AG10803 (cell line): ENCODE measurements at places on chromosomes 3 and 15.

- DNase-seq = peak; percentile 41
Measured at GRCh38 chr3:74636981-74637380, 22.5 kb upstream of the CNTN3 start.

GRCh38 chr15:93479715-93480114 lies 390.7 kb upstream of the RGMA start:
- no peak for DNase-seq

- DNase-seq = no peak
Measured at GRCh38 chr3:13465236-13465873, 14.8 kb upstream of the HDAC11 start.

DNA sequence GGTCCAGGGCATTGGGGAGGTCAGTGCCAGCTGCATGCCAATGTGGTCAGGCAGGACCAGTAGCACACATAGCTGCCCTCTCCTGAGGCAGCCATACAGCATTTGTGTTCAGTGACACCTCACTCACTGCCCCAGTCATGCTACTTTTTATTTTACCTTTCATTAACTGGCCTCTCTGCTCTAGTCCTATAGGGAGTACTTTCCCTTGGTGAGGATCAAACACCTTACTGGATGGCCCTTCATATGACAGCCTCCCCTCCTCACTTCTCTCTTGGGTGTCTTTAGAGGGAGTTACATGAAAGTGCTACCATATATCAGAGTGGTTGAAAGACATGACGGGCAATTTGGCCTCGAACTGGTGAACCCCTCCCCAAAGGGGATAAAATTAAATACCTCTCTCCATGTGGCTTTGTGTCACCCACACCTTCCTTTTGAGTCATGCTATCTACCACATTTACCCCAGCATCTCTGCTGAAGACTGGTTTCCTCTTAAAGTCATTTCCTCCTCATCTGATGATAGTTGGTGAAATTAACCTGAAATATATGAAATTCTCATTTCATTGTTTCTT lies 17.6 kb downstream of the RLBP1 start:
- DNase-seq = no peak

DNA sequence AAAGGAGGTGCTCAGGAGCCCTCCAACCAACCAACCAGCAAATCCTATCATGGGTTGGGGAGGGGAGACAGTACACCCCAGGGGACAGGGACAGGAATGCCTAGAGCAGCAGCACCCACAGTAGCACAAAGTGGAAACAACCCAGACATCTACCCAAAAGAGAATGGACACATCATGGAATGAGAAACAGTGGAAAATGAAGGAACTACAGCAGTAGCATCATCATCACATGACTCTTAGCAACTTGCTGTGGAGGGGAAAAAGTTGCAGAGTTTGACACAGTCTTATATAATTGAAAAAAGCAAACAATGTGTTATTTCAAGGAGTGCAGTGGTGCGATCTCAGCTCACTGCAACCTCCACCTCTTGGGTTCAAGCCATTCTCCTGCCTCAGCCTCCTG lies 11.0 kb downstream of the C3orf22 start:
- DNase-seq = no peak

- no peak for DNase-seq
Measured at GRCh38 chr3:162678941-162679340, 1182.3 kb downstream of the OTOL1 start.

- no peak for DNase-seq
Measured at GRCh38 chr3:158094235-158095110, 11.7 kb downstream of the SHOX2 start.

DNA sequence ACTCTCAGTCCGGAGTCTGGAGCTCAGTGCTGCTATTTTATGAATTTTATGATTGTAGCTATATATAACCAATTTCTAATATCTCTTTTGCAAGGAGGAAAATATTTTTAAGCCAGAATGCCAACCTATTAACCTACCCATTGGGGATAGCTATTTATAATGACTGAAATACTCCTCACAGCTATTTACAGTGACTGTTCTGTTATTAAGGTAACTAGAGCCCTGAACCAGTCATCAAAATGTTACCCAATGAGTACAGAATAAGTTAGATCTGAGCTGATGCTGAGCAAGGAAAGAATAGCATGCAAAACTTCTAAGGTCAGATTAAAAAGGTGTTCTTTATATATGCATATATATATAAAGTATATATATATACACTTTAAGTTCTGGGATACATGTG lies 79.6 kb upstream of the PPP2R3A start:
- DNase-seq = no peak

GRCh38 chr15:40102897-40103858 lies 5.5 kb downstream of the BMF start:
- DNase-seq = peak; percentile 88

DNA sequence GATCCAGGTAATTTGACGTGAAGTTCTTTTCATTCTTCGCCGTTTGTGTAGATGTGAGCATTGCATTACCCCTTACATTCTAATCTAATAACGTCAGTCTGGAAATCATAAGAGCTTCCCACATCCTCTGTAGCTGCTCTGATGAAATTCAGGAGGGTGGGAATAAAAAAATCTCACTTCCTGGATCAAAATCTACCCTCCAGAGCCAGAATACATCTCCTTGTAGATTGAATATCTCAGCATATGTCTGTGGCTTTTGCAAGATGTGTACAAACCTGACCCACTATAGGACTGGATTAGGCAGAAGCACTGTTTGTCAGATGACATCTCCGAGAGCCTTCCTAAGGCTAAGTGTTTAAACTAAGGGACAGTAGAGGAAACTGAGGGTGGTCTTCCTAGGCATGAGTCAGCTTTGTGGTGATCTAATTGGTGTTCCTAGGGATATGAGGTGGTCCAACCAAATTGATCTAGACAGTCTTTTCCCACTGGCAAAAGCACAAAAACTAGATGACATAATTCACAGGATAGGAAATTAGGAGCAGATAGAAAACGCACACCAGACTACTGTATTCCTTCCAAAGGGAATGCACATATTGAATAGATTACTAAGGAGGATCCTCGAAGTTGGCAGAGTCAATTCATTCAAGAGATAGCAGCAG lies 216.3 kb upstream of the LRTM1 start:
- peak; percentile 94 for DNase-seq

- DNase-seq = peak; percentile 61
Measured at GRCh38 chr15:90184119-90184785, 16.9 kb upstream of the SEMA4B start.

DNA sequence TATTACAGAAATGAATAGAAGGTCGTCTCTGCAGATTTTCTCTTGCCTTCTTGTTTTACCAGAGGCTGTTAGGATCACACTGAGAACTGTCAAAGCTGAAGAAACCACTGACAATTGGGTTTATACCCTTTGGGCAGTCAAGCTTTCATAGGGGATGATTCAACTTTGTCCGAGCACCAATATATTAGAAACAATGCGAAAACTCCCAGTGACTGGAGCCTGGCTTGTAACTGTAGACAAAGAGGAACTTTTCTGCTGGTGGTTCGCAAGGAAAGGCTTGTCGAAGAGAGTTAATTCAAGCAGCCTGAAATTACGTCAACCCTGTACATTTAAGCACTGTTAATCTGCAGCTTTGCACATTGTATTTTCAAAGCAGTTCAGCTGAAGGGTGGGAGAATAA lies 193.2 kb upstream of the ZNF385D start:
- peak; percentile 20 for DNase-seq

DNA sequence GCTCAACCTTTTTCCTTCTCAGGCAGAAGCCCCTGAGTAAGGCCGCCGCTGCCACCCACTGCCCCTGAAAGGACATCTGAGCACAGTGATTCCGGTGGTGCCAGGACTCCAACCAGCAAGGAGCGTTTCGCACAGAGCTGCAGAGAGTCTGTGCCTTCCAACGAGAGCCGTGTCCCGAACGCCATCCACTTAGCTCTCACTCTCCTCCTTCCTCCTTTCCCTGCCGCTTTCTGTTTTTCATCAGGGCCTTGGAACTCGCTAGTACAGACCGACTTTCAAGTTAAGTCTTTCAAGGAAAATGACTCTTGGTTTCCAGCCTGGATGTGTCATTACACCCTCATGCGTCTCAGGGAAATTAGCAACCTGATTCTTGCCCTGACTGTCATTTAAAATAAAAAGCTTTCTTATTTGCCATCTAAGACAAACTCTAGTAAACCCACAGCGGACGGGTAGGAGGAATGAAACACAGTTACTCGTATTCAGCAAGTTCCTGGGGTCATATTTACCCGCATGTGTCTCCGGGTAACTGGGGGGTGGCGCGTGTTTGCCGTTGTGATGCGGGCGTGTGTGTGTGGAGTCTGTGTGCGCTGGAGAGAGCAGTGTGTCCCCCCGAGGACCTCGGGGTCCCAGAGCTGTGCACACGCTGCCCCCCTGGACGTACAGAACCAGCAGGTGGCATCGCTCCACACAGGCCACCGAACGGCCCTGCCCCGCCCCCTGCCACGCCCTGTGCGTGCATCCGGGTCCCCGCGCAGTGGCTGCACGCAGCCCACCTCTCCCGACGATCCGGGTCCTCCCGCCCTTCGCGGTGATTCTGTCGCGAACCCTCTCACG lies 30.4 kb upstream of the ALDH1A3 start:
- peak; percentile 53 for DNase-seq

- peak; percentile 27 for DNase-seq
Measured at GRCh38 chr3:20930034-20930433, 744.0 kb upstream of the SGO1 start.

GRCh38 chr15:98803228-98804056 lies 155.1 kb downstream of the IGF1R start:
- no peak for DNase-seq

DNA sequence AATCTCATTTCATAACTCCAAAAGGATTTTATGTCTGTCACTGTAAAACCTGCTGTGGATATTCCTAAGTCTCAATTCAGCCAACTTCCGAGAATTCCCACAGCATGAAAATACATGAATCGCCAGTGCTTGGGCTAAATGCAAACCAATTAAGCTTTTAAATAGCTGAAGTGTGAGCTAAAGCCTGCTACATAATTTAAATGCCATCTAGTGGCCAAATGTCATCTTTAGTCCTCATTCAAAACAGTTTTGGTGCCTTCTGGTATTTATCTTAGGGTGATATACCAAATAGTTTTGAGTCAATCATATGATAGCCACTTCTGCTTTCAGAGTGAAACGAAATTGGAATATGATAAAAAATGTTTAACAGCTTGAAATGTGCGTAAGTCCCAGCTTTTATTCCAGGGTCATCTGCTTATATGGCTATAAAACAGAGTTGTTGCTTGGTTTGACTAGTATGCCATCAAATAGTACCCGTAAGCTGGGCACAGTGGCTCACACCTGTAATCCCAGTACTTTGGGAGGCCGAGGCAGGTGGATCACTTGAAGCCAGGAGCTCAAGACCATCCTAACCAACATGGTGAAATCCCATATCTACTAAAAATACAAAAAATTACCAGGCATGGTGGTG lies 41.8 kb upstream of the CCNL1 start:
- peak; percentile 62 for DNase-seq

GRCh38 chr15:43544266-43544665 lies 26.9 kb downstream of the MAP1A start:
- DNase-seq = no peak

GRCh38 chr3:187792521-187792920 lies 47.3 kb upstream of the BCL6 start:
- peak; percentile 29 for DNase-seq

GRCh38 chr15:94586099-94586498 lies 354.7 kb downstream of the MCTP2 start:
- no peak for DNase-seq

GRCh38 chr3:33795856-33796536 lies 2.4 kb upstream of the PDCD6IP start:
- DNase-seq = no peak

- peak; percentile 87 for DNase-seq
Measured at GRCh38 chr3:183884427-183885296, at the start of gene PARL. PARL (minus strand) TSS chr3:183884880; CDS start chr3:183884846, 34 bp downstream.

- peak; percentile 82 for DNase-seq
Measured at GRCh38 chr15:78390826-78391225, 47.2 kb upstream of the IREB2 start.

DNA sequence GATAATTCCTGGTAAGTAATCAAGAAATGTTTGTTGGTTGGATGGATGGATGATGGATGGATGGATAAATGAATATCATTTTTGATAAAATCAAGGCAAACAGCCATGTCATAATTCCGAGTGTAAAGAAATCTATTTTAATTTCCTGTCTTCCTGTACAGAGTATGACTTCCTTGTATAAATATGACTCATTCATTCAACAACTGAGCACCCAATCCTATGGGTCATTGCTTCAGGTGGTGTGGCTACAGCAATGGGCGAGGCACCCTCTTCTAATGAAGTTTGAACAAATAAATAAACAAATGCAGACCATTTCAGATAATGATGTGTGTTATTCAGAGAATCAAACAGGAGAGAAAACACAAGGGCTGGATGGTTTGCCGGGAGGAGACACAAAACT lies 198.7 kb downstream of the TNIK start:
- no peak for DNase-seq

DNA sequence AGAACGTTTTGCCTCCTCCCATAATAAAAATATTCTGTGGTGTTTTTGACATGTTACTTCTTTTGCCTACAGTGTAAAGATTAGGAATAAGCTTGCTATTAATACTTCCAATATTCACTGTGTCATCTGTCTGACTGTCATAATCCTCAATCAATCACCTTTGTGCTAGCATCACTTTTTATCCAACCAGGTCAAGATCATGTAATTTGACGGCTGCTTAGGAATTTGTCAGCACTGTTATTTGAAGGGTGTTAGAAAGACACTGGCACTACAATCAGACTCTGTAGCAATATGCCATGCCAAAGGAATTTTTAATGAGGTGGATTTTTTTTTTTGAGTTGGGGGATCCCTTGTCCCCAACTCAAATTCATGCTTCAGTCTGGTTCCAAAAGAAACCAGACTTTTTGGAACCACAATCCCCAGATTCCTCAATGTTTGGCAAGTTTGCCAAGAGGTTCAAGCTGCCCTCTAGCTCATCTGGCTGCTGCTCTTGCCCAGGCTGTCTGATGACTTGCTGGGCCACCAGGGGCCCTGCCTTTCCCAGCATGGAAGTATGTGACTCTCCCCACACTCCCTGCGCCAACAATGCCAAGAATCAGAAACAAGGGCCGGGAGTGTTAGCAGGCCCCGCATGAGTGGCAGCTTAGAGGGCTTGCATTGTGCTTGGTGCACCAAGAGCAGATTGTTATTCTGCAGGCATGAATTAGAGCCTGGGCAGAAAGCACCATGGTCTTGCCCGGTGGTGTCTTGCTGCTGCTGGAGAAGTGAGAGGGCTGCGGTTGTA lies 58.6 kb upstream of the TSC22D2 start:
- DNase-seq = peak; percentile 81

GRCh38 chr3:182165234-182165633 lies 453.5 kb downstream of the SOX2 start:
- DNase-seq = no peak

DNA sequence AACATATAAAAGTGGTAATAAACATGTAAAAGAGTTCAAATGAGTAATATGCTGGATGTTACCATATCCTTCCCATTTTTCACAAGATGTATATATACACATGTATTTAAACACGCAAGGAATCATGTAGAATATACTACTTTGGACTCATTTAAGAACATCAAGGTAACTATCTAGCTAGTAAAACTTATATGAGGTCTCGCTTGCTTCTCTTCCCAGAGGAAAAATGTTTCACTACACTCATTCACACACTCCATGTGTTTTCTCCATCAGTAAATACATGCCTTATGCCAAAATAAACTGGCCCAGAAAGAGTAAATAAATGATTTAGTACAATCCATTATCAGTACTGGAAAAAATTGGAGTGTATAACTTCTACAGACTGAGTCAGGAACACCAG lies 229.2 kb upstream of the MME start:
- no peak for DNase-seq

GRCh38 chr15:50556642-50557371 lies 10.3 kb upstream of the USP50 start:
- DNase-seq = no peak
